ENCODE measurements at places on chromosomes 13 and 19. TPM values are rescaled to one million over a fixed set of nuclear protein-coding genes. Genes with fewer than 3 reads are reported as not detected.

ZNF763 gene
- total RNA-seq = 17.7 TPM

C5AR2 gene
- total RNA-seq = not detected

MBD3L3 gene
- total RNA-seq = not detected

CD79A gene
- total RNA-seq = 0.11 TPM

DNA sequence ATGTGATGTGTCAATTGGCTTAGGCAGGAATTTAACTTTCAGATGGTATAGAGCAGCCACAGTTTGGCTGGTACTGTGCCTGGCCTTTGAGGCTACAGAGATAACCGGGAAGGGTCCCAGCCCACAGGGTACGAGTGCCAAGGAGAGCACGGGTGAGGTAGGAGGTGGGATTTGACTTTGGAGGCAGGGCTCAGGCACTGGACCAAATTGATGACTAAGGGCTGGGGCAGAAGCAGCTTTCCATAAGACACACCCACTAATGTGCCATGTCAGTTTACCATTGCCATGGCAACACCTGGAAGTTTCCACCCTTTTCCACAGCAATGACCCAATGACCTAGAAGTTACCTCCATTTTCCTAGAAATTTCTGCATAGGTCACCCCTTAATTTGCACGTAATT, 466.2 kb downstream of the TSHZ3 start:
- peak overlapping the region; percentile 41 for H3K27ac ChIP-seq
- no peaks in the 10 kb centered on the region for H3K27me3 ChIP-seq
- no peak for DNase-seq
- no peaks in the 10 kb centered on the region for H3K36me3 ChIP-seq

DNA sequence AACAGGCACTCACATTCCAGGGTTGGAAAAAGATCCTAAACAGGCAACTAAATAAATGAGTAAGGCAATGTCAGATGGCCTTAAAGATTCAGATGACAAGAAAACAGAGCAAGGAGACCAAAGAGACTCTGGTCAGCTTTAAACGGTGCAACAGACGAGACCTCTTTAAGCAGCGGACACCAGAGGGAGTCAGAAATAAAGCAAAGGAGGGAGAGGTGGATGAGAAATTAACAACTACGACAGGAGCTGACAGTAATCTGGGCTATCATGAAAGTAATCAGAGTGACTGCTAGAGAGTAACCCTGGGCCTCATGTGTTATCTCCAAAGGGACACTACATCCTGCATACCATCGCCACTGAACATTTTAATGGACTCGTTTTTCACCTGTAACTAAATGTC, 1.1 kb downstream of the ZNF550 start:
- DNase-seq = no peak
- no peak overlapping the region for H3K27ac ChIP-seq
- H3K4me3 ChIP-seq = peak overlapping the region; percentile 87
- peaks cover 6% of the 10 kb centered on the region for H3K4me1 ChIP-seq
- no peaks in the 10 kb centered on the region for H3K36me3 ChIP-seq
- H3K27me3 ChIP-seq = no peaks in the 10 kb centered on the region

DNA sequence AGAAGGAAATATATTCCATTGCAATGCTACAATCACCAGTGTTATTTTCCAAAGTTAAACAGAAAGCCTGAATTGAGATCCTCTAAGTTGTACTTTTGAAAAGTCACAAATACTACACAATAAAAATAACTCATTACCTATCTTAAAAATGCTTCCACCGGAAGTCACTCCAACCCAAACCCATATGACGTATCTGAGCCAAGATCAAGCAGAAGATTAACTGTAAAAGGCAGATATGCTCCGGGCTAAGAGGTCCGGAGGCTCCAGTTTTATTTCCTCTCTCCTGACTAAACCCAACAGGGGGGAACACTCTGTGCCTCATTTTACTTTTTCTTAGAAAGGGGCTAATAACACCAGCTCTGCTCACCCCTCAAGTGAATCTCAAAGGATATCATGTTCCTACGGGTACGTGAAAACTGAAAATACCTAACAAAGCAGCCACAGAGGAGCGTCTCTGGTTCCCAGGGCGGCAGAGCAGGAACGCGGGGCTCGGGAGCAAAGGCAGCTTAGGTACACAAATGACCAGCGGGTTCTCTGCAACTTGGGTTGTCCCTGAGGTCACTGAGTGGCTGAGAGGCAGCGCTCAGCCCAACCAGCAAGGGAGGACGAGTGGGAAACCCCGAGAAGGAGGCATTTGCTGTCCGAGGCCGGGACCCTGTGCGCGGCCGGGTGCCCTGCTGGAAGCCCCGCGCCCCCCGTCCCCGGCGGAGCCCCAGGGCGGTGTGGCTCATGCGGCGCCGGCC, 750 bp downstream of the RAB20 start:
- H3K4me1 ChIP-seq = no peaks in the 10 kb centered on the region
- H3K27ac ChIP-seq = no peak overlapping the region
- DNase-seq = peak; percentile 72
- no peaks in the 10 kb centered on the region for H3K36me3 ChIP-seq
- H3K4me3 ChIP-seq = peak overlapping the region; percentile 75
- peaks cover 62% of the 10 kb centered on the region for H3K27me3 ChIP-seq

- no peak overlapping the region for H3K4me3 ChIP-seq
- H3K27me3 ChIP-seq = no peaks in the 10 kb centered on the region
- DNase-seq = peak; percentile 28
- H3K4me1 ChIP-seq = no peaks in the 10 kb centered on the region
- H3K36me3 ChIP-seq = no peaks in the 10 kb centered on the region
- H3K27ac ChIP-seq = no peak overlapping the region
Measured at GRCh38 chr19:44684892-44685863, 13.8 kb upstream of the CEACAM16 start.

GRCh38 chr13:24355103-24355502, 45.7 kb downstream of the C1QTNF9 start:
- no peaks in the 10 kb centered on the region for H3K4me1 ChIP-seq
- H3K4me3 ChIP-seq = no peak overlapping the region
- no peak for DNase-seq
- H3K27me3 ChIP-seq = no peaks in the 10 kb centered on the region
- no peaks in the 10 kb centered on the region for H3K36me3 ChIP-seq

DNA sequence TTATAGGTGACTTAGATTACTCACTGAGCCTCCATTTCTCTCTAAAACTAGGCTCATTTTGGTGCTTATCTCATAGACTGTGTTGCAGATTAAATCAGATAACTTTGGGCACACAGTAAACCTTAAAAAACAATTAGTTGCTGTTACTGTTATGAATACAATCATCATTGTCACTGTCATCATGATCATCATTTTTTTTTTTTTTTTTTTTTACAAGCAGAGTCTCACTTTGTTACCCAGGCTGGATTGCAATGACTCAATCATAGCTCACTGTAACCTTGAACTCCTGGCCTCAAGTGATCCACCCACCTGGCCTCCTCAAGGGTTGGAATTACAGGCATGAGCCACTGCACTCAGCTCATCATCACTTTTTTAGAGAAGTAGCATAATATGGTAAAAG, 60.0 kb downstream of the VWA8 start:
- H3K4me3 ChIP-seq = no peak overlapping the region
- H3K4me1 ChIP-seq = no peaks in the 10 kb centered on the region
- H3K27me3 ChIP-seq = no peaks in the 10 kb centered on the region
- no peaks in the 10 kb centered on the region for H3K36me3 ChIP-seq
- DNase-seq = no peak
